ENCODE measurements at places on chromosomes 11 and 22.

- DNase-seq: peak; percentile 53
These were observed 217.4 kb downstream of the SBF2 start for GRCh38 chr11:10076458-10077141.

DNA sequence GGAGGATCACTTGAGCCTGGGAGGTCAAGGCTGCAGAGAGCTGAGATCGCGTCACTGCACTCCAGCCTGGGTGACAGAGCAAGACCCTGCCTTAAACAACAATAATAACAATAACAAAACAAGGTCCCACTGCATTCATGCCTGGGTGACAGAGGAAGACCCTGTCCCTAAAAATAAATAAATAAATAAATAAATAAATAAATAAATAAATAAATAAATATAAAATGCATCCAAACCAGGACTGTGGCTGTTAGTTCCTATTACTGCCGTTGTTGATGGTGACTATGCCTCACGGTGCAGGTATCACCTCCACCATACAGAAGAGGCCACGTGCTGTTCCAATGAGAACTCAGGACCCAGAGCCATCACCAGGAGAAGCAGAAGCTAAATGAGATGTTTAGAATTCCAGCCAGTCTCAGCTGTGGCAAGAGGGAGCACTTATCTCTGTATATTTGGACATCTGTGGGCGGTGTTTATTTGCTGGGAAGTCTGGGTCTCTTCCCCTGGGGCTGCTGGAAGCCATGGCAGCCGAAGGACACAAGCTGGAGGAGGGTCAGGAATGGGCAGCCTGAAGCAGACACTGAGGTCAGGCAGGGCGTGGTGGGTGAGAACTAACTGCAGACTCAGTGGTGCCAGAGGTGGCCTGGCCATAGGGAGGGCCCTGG is 21.6 kb downstream of the C11orf86 start:
- DNase-seq: no peak

DNA sequence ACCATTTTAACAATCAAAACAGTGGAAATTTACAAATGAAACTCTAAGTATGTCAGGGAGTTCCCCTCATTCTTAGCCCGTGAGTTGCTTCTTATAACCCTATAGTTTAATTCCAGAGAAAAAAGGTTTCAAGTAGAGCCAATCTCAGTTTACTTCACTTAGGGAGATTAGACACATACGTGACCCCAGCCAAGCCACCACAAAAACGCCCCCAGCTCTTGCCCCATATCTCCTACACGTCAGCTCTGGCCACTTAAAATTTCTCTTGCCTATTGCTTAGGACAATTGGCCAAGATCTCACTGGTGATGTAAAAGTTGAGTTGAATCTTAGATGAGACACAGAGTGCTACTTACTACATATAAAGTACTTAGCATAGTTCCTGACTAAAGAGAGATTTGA is 166.4 kb downstream of the ETS1 start:
- peak; percentile 60 for DNase-seq

DNA sequence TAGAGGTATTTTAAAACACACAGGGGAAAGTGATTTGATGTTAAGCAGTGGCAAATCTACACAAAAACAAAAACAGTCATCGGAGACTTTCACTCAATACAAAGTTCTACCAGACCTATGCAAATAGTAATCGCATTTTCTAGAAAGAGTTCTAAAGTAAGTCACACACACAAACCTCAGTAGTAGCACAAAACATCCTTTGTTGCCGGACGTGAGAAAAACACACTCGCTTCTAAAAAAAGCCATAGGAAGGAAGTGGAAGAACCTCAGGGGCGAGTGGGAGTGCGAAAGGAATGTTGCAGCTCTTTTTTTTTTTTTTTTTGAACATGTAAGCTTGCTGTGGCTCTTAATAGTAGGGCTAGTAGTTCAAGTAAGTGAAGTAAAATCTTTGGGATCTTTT is 88.9 kb downstream of the MAML2 start:
- peak; percentile 65 for DNase-seq

All from suppressor macrophage treated with lipopolysaccharide for 1 hour (primary cell).